ENCODE measurements at places on chromosomes 2 and 18.
A peak's percentile ranks its signal among the peaks of the same experiment; 100 is the strongest.

- DNase-seq, result no peak
Measured at GRCh38 chr18:26267357-26267930, 41.2 kb downstream of the TAF4B start.

GRCh38 chr2:70698847-70699246, 69.2 kb downstream of the ADD2 start:
- no peak for DNase-seq

DNA sequence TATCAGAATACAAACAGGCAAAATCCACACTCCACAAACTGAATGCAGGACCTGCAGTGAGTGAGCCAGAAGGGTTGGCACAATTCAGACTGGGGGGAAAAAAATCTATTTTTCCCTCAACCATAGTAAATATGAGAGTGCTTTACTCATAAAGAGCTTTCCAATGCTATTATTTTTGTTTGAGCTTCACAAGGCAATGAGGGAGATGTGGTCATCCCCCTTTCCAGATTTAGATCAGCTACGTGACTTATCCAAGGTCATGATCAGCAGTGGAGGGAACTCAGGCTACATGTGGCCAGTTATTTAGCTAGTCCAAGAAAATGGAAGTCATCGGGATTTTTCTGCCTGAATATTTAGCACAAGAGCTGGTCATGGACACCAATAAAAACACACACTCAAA, 120.4 kb upstream of the KLF7 start:
- no peak for DNase-seq

DNA sequence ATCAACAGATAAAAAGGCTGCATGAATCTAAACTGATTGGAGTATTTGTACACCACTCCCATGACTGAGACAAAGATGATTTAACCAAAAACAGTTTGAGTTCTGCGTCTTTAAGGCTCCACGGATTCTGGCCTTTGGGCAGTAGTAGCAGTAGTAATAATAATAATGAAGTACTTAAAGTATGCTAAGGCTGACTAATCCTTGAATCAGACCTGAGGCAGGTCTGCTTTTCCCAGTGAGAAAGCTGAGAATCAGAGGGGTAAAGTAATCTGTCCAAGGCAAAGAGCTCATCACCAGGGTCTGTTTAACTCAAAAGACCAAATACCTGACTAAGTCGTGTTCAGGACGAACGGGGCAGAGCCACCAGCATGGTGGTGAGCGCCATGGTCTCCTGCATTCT, 61.4 kb downstream of the ID2 start:
- DNase-seq, result no peak

DNA sequence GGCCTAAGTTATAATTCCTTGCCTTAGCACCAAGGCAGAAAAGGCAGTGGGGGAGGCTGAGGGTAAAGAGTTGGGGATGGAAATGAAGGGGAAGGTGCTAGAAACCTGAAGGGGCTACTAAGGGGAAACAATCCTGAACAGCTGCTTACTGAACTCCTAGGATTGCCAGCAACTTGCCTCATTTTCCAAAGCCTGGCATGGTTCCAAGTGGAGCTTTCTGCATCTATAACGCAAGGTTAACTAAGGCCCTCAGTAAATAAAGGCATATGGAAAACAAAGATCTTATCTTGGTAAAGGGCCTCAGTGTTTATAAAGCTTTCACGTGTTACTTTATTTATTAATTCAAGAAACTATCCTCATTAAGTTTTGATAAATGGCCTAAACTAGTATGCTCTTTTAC, 10.9 kb downstream of the MEP1B start:
- no peak for DNase-seq

- DNase-seq, result no peak
Measured at GRCh38 chr2:222242532-222242931, 56.3 kb downstream of the PAX3 start.

DNA sequence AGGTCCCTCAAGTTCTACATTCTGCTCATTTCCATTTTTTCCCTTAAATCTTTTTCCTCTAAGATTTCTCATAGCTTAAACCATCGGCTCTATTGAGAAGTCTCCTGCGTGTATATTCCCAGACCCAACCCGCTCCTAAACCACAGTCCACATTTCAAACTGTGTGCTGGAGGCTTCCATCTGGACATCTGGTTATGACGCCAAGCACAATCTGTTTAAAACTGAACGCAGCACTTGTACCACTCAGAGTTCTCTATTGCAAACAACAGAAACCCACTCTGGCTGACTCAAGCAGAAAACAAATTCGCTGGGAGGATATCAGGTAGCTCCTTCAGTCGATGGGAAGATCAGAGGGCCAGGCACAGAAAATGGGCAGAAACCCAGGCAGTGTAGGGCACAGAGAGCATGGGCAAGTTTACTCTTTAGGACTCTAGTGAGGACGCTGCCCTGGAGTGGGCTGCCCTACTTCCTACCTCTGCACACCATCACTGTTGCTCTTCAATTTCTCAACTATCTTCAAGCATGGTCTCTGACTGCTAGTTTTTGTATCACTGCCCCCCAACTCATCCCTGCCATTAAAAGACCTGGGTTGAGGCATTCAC, 5.6 kb upstream of the EML4 start:
- no peak for DNase-seq

DNA sequence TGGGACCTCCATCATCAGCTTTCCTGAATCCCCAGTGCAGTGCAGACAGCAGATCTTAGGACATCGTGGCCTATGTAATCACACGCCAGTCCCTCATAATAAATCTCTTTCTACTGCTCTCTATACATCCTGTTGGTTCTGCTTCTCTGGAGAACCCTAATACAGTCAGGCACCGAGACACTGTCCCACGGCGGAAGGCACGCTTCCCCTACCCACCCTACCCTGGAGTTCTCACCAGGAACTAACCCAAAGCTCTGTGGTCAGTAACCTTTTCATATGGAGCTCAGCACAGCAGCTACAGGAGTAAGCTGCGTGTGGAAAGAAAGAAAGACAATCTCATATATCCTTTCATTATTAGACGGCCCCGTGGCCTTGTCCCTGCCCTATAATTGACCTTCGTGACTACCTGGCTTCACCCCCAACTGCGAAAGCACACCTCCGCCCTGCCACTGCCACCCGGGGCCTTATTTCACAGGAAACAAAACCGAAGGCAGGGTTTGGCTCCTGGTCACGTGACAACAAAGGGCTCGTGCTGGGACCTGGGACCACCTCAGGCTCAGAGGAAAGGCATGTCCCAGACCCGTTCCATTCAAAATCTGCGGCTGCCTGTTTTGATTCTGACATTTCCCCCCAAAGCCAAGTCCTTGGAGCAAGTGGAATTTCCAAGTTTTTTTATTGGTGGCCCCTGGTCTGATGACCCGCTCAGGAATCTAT, 99.7 kb upstream of the ODC1 start:
- DNase-seq, result no peak

- no peak for DNase-seq
Measured at GRCh38 chr2:44789446-44789845, 152.1 kb upstream of the SIX3 start.

- DNase-seq, result no peak
Measured at GRCh38 chr2:81835321-81836000, 1530.9 kb upstream of the LRRTM1 start.

GRCh38 chr2:69247583-69247982, 139.4 kb downstream of the GFPT1 start:
- DNase-seq, result no peak

GRCh38 chr2:130736487-130736886, 7.6 kb downstream of the GPR148 start:
- DNase-seq, result no peak

DNA sequence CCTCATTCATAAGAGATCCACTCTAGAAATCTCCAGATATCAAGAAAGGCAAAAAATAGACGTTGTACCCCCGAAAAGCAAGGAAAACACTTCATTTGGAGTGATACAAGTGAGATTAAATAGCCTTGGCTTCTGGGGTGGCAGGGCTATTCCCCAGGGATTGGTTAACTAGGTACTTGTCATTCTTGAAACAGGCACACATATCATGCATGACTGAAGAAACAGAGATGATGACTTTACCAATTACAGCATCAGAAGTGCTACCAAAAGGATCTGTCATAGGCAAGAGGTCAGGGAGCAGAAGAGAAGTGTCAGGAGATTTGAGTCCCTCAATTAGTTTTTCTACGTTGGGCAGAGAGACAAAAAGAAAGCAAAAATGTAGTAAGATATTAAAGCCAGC, 45.2 kb upstream of the NFU1 start:
- DNase-seq, result no peak

GRCh38 chr2:176493226-176493825, 224.1 kb downstream of the MTX2 start:
- no peak for DNase-seq

- DNase-seq, result no peak
Measured at GRCh38 chr2:176068419-176068832, 15.3 kb downstream of the EVX2 start.

GRCh38 chr18:62935994-62936393, 220.7 kb downstream of the PHLPP1 start:
- DNase-seq, result no peak

GRCh38 chr2:10303181-10303693, 533 bp downstream of the HPCAL1 start:
- DNase-seq, result no peak

GRCh38 chr2:110157153-110157793, 41.7 kb upstream of the MALL start:
- peak; percentile 33 for DNase-seq

DNA sequence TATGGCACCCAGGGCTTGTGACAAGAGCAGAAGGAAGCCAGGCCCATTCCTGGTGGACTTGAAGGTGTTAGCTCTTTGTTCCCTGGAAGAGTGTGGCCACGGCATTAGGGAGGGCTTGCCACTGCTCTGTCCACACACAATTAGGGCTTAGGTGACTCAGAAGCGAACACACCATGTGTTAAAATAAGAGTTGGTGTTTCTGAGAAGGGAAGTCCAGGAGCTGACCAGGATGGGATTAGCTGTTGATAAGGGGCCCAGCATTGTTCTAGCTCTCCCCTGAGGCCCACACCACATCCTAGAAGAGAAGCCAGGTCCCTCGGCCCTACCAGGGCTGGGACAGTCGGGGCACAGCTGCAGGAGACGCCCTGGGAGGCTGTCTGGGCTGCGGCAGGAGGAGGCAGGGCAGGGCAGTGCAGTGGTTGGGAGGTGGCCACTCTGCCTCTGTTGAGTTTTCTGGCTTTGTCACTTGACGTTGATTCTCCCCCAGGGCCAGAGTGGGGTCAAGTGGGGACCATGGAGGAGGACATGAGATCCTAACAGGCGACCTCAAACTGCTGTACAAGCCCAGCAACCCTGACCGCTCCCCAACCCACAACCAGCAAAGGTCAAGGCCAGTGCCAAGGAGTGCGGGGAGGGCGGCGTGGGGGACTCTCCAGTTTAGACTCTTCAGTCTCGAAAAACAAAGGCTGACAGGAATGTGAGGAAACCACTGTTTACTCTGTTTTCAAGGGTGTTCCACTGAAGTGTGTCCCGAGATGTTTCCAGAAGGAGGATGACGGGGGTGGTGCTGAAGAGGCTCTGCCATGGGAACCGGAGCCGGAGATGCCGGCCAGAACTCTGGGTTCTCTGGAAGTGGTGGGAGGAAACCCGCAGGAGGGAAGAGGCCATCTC, 16.8 kb downstream of the GNLY start:
- DNase-seq, result no peak

GRCh38 chr18:45156946-45157345, 458.3 kb upstream of the SLC14A2 start:
- no peak for DNase-seq

GRCh38 chr2:175883586-175884194, 118.4 kb downstream of the LNPK start:
- DNase-seq, result no peak

GRCh38 chr18:67276638-67277037, 239.9 kb downstream of the DSEL start:
- no peak for DNase-seq

- DNase-seq, result no peak
Measured at GRCh38 chr2:74385396-74385795, 5.3 kb upstream of the DCTN1 start.

DNA sequence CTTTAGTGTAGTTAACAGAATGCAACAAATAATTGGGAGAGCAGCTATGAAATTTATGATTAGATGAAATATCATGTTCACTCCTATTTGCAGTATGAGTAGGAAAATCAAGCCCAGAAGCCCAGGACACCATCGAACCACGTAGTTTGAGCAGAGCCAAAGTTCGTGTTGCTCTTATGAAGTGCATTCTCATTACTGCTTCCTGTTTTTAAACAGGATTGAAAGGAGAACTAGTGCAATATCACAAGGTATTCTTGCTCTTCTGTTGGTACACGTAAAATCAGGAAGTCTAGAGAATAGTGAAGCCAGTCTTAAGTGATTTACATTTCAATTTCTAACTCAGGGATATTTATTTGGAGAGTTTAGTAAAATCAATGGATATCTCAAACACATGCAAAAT, 21.1 kb downstream of the ARHGAP15 start:
- no peak for DNase-seq

DNA sequence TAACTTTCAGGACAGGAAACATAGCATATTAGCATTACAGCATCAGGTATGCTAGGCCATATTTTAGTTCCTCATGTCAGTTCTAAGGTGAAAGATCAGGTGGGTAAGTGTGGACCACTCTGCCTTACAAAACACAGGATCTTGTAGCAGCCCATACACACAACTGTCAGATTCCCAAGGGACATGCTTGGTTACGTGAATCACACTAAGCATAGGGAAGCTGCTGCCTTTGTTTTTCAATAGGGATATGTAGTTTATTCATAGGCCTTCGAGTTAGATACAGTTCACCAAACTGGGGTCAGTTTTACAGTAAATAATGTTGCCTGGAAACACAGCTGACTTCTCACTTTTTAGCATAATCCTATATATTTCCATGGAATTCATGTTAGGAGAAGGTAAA, 116.1 kb upstream of the OTX1 start:
- no peak for DNase-seq

GRCh38 chr18:3171631-3172030, 48.1 kb downstream of the MYOM1 start:
- no peak for DNase-seq

DNA sequence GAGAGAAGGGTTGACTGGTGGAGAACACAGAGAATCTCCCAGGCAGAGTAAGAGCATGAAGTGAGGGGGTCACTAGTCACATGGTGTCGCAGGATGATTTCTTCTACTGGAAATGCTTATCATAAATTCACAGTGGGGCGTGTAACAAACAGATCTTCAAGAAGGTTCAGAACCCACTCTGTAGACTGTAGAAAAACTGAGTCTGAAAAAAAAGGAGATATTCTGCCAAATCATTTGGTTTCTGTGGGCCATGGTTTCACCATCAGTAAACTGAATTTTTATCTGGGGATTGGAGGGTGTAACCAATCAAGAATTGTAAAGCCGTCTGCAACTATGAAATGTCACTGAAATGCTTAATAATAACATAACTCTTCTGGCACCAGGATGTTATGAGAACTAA, 15.0 kb downstream of the TPGS2 start:
- DNase-seq, result no peak

GRCh38 chr18:36465970-36466369, 168.5 kb downstream of the FHOD3 start:
- no peak for DNase-seq

All from AG04449 (cell line).